ENCODE measurements at places on chromosomes 11 and 22. TPM values are rescaled to one million over a fixed set of nuclear protein-coding genes. Genes with fewer than 3 reads are reported as not detected.

Gene GLB1L3
- 1.3 TPM for total RNA-seq

- H3K4me3 ChIP-seq, result no peak overlapping the region
- DNase-seq, result no peak
- H3K36me3 ChIP-seq, result peaks cover 21% of the 10 kb centered on the region
- H3K27me3 ChIP-seq, result no peaks in the 10 kb centered on the region
- H3K4me1 ChIP-seq, result no peaks in the 10 kb centered on the region
These were observed 12.5 kb upstream of the SREBF2 start for GRCh38 chr22:41820447-41820846.

DNA sequence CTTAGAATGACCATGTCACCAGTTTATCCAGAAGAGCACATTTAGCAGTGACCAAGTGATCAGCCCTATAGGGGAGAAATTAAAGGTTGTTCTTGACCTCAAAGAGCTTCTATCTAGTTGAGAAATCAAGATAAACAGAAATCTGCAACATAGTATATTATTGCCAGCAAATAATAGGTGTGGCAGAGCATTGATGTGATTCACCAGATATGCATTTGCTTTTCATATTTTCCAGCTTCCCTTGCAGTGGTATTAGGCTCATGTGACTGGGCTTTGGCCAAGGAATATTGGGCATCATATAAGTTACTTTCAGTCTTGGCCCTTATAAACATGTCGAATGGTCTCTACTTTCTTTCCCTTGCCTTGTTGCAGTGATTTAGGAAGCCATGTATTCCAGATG lies 34.5 kb downstream of the COMMD9 start:
- DNase-seq, result no peak
- no peak overlapping the region for H3K4me3 ChIP-seq
- H3K4me1 ChIP-seq, result no peaks in the 10 kb centered on the region
- no peaks in the 10 kb centered on the region for H3K36me3 ChIP-seq
- no peaks in the 10 kb centered on the region for H3K27me3 ChIP-seq

DNA sequence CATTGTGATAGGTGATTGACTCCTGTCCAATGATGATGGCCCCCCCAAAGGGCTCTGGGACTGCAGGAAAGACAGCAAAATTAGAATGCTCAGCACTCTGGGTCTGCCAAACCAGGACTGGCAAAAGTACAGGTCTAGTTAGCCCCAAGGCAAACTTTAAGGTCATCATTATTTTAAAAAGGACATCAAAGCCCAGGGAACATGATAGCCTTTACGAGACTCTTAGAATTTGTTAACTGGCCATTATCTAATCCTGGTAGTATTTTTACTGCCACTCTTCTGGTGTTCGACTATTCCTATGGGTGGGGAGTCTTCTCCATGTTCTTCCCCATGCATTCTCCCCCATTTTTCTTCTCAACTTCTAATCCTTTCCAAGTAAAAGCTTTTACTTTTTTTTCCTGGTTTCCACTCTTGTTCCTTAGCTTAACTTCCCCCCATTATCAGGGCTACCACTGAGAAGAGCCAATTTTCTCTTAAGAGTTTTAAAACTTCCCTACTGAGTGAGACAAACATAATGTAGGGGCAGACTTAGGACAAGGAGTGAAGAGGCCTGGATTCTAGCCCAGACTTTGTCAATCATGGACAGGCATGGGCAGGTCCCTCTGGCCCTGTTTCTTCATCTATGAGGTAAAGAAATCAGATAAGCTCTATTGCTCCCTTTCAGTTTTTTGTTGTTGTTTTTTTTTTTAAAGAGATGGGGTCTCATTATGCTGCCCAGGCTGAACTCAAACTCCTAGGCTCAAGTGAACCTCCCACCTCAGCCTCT lies 7.1 kb downstream of the DDB1 start:
- no peak overlapping the region for H3K4me3 ChIP-seq
- no peaks in the 10 kb centered on the region for H3K4me1 ChIP-seq
- no peaks in the 10 kb centered on the region for H3K27me3 ChIP-seq
- H3K36me3 ChIP-seq, result peaks cover 56% of the 10 kb centered on the region
- H3K27ac ChIP-seq, result no peak overlapping the region
- DNase-seq, result no peak

Gene KREMEN1
- 0.40 TPM for total RNA-seq

DNA sequence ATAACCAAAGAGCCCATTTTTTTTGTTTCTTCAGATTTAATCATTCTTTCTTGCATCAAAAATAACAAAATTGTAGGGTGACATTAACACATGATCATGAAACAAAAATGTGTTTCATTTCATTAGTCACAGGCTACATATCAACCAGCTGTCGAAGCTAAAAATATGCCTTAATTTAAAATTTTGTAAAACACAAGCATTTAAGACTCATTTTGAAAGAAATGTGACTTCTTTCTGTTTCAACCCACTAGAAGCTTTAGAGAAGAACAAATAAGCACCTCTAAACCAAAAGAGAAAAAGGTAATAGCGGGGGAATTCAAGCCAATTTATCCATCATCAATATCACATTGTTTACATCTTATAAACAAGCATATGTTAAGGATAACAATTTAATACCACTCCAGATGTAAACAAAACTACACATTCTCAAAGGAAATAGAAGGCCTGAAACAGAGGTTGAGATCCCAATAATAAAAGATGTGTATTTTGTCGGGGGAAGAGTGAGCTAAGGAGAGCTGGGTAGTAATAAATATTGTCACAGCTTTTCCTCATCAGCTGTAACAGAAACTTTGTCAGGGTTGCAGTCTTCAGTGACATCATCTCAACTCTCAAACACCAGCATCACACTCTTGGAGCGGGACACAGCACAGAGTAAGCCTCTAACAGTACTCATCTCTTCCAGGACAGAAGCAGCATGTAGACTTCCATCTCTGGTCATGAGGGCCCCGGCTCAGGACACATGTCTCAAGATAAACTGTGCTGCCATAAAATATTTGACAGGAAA lies 42.0 kb downstream of the ALG9 start:
- peak; percentile 19 for DNase-seq
- H3K4me1 ChIP-seq, result peaks cover 17% of the 10 kb centered on the region
- peaks cover 5% of the 10 kb centered on the region for H3K36me3 ChIP-seq

Gene ZNRF3
- 1.5 TPM for total RNA-seq

- no peak for DNase-seq
- H3K27me3 ChIP-seq, result no peaks in the 10 kb centered on the region
- H3K4me3 ChIP-seq, result no peak overlapping the region
- no peak overlapping the region for H3K27ac ChIP-seq
These were observed 727.0 kb upstream of the ANO5 start for GRCh38 chr11:21465920-21466319.

Gene NXPE2
- total RNA-seq, result not detected

- H3K36me3 ChIP-seq, result no peaks in the 10 kb centered on the region
- no peak overlapping the region for H3K4me3 ChIP-seq
- no peaks in the 10 kb centered on the region for H3K4me1 ChIP-seq
- H3K27ac ChIP-seq, result no peak overlapping the region
- H3K27me3 ChIP-seq, result no peaks in the 10 kb centered on the region
- DNase-seq, result no peak
These were observed 213.6 kb upstream of the ZBED5 start for GRCh38 chr11:11071486-11071885.

Gene SLC22A24
- not detected for total RNA-seq

DNA sequence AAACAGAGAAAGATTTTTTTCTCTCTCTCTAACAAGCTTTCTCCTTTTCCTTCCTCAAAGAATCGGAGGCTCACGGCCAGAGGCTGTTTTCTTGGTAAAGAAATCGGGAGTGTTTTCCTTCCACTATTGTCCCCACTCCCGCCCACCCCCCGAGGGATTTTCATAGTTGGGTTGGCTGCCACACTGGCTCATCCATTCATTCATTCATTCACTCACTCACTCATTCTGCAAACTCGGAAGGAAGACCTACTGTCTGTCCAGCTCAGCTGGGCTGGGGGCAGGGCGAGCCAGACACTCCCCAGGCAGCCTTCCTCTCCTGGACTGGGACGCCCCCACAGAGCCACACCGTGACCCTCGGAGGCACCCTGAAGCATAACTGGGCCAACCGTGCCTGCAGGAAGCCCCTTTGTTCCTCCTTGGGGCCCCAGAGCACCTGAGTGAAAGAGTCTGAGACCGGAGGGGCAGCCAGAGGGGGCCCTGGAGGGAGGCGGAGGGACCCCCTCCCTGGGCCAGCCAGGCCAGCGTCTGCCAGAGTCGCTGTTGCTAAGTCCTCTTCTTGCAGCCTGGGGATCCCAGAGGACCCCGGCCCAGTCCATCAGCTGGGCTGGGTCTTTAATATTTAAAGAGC lies 17.0 kb downstream of the CDKN1C start:
- H3K27me3 ChIP-seq, result peaks cover 2% of the 10 kb centered on the region
- no peak overlapping the region for H3K4me3 ChIP-seq
- no peak for DNase-seq
- no peaks in the 10 kb centered on the region for H3K36me3 ChIP-seq
- no peaks in the 10 kb centered on the region for H3K4me1 ChIP-seq

Gene AKIP1
- total RNA-seq, result 27.1 TPM

- no peak for DNase-seq
- no peaks in the 10 kb centered on the region for H3K36me3 ChIP-seq
- peaks cover 5% of the 10 kb centered on the region for H3K27me3 ChIP-seq
- no peak overlapping the region for H3K27ac ChIP-seq
- no peaks in the 10 kb centered on the region for H3K4me1 ChIP-seq
- no peak overlapping the region for H3K4me3 ChIP-seq
These were observed 344.9 kb downstream of the ETS1 start for GRCh38 chr11:128242451-128242850.

Gene SCUBE2
- 0.31 TPM for total RNA-seq

- H3K27me3 ChIP-seq, result no peaks in the 10 kb centered on the region
- H3K36me3 ChIP-seq, result no peaks in the 10 kb centered on the region
- no peak overlapping the region for H3K4me3 ChIP-seq
- no peak for DNase-seq
- H3K4me1 ChIP-seq, result no peaks in the 10 kb centered on the region
These were observed 93.1 kb upstream of the TMEM45B start for GRCh38 chr11:129722529-129722928.

Gene BBOX1
- total RNA-seq, result not detected

Gene RIMBP3C
- 0.24 TPM for total RNA-seq

- H3K27ac ChIP-seq, result no peak overlapping the region
- no peaks in the 10 kb centered on the region for H3K27me3 ChIP-seq
- no peaks in the 10 kb centered on the region for H3K4me1 ChIP-seq
These were observed 121.6 kb downstream of the KCNQ1 start for GRCh38 chr11:2566223-2567025.

Gene OR52E8
- total RNA-seq, result not detected

DNA sequence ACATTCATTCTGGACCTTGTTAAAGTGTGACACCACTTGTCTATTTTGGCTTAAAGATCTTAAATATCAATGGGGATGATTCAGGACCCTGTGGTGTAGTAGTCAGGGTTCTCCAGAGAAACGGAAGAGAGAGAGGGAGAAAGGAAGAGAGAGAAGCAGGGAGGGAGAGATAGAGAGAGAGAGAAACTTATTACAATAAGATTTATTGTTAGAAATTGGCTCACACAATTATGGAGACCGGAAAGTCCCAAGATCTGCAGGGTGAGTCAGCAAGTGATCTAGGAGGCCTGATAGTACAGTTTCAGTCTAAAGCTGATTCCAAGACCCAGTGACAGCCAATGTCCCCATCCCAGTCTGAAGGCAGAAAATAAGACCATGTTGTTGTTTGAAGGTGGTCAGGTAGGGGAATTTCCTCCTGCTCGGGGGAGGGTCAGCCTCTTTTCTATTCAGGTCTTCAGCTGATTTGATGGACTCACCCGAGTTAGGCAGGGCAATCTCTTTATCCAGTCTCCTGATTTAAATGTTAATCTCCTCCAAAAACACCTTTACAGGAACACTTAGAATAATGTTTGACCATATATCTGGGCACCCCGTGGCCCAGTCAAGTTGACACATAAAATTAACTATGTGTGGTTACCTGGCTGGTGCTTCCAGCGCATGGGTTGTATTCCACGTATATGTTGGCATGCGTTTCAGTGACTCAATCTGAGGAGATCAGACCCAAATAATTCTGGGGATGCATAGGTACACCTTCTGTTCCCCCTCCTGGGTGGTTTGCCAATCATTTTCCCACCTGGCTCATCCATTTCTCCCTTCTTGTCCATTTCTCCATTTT lies 1350.5 kb downstream of the TBC1D22A start:
- H3K27me3 ChIP-seq, result no peaks in the 10 kb centered on the region
- H3K4me3 ChIP-seq, result no peak overlapping the region
- no peaks in the 10 kb centered on the region for H3K36me3 ChIP-seq
- no peak for DNase-seq

Gene TMEM138
- total RNA-seq, result 44.5 TPM

GRCh38 chr11:44097821-44098220 lies 2.3 kb downstream of the EXT2 start:
- no peak overlapping the region for H3K4me3 ChIP-seq
- H3K27me3 ChIP-seq, result no peaks in the 10 kb centered on the region
- H3K36me3 ChIP-seq, result no peaks in the 10 kb centered on the region
- no peak for DNase-seq
- no peaks in the 10 kb centered on the region for H3K4me1 ChIP-seq

Gene CEP126
- 0.05 TPM for total RNA-seq

Gene MYBPC3
- total RNA-seq, result not detected

Gene SLC6A5
- not detected for total RNA-seq

Gene ZNRD2
- total RNA-seq, result 63.3 TPM

DNA sequence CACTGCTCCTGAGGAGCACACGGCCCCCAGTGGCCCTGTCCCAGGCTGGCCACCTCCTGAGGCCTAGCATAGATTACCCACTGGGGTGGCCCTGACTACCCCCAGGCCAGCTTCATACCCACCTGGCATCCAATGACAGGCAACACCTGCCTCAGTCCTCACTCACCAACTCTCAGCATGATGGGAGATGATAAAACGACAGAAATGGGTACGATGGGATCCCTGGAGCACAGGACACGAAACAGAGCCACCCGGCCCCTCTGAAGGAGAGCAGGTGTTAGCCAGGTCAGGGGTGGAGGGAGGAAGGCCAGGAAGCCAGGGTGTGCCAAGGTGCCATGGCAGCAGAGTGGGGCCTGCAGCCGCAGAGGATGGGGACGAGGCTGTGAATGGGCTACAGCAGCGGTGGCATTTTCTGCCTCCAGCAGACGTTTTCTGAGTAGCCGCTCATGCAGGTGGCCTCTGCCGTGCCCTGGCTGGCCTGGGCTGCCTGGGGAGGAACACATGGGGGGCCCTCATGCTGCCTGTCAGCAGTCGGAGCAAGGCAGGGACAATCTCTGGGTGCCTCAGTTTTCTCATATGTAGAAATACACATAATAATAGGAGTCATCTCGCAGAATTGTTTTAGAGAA lies 50.2 kb upstream of the FGF3 start:
- no peak overlapping the region for H3K4me3 ChIP-seq
- DNase-seq, result no peak
- no peak overlapping the region for H3K27ac ChIP-seq
- no peaks in the 10 kb centered on the region for H3K27me3 ChIP-seq
- no peaks in the 10 kb centered on the region for H3K4me1 ChIP-seq

DNA sequence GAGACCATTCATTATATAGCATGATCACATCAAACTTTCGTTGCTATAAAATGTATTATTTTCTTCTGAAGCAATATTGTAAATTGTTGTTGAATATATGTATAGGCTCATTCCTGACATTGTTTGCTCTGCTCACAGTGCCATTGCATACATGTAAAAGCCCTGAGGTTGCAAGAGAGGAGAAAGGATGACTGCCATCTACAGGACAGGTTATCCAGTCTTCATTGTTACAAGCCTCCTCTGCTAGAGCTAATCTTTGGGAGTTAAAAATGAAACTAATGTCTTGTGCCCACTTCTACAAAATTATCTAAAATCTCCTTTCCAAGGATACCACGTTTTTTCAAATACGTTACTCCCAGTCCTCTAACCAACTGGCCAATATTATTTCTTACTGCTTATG lies 16.4 kb upstream of the OR5AL1 start:
- H3K4me3 ChIP-seq, result no peak overlapping the region
- H3K4me1 ChIP-seq, result no peaks in the 10 kb centered on the region
- H3K27ac ChIP-seq, result no peak overlapping the region
- H3K27me3 ChIP-seq, result no peaks in the 10 kb centered on the region
- no peaks in the 10 kb centered on the region for H3K36me3 ChIP-seq

- no peak for DNase-seq
- H3K27me3 ChIP-seq, result no peaks in the 10 kb centered on the region
- H3K36me3 ChIP-seq, result peaks cover 2% of the 10 kb centered on the region
- no peak overlapping the region for H3K27ac ChIP-seq
These were observed 31.5 kb downstream of the FAM168A start for GRCh38 chr11:73566422-73566821.
